NCI-H1048 (cell line): ENCODE measurements at places on chromosomes 4 and X.

DNA sequence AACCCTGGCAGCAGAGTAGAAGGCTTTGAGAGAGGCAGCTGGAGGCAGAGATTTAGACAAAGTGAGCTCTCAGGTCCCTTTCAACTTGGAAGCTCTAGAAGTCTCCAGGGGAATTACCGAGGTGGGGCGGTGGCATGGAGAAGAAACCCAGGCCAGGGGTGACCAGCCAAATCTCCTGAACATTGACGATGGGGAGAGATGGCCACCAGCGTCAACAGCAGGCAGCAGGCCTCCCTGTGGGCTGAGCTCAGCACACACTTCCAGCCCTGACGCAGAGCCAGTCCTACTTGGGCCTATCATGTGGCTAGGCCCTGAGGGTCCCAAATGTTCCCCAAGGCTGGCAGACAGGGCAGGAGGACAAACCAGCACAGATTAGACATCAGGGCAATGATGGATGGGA, 187.8 kb downstream of the BCOR start:
- DNase-seq, result no peak

GRCh38 chr4:61992351-61992750, 792.2 kb downstream of the ADGRL3 start:
- no peak for DNase-seq

GRCh38 chr4:89230271-89230670, 77.3 kb downstream of the GPRIN3 start:
- no peak for DNase-seq

GRCh38 chrX:84189125-84189524, 1.1 kb upstream of the RPS6KA6 start:
- no peak for DNase-seq

DNA sequence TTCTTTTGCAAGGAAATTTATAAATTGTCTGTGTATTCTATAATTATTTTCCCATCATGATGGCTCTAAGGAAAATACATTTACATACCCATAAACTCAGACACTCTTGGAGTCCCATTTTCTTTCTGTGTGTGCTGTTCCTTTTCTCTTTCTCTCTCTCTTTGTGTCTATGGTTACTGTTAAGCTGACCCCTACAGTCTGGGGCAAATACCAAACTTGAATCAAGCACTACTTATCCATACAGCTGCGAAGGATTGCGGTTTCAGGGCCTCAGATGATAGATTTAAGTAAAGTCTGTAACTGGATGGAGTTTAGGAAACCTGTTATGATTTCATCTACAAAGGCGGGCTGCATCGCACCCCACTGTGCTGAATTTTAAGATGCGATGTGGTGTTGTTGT, 150.2 kb downstream of the SHROOM3 start:
- DNase-seq, result no peak

- DNase-seq, result no peak
Measured at GRCh38 chr4:26086621-26087441, 172.8 kb downstream of the SMIM20 start.

GRCh38 chr4:25722964-25723363, 67.3 kb downstream of the SLC34A2 start:
- DNase-seq, result no peak

- no peak for DNase-seq
Measured at GRCh38 chr4:2947926-2948325, 15.3 kb downstream of the NOP14 start.

- no peak for DNase-seq
Measured at GRCh38 chrX:1493412-1493811, 40.7 kb upstream of the ASMTL start.

DNA sequence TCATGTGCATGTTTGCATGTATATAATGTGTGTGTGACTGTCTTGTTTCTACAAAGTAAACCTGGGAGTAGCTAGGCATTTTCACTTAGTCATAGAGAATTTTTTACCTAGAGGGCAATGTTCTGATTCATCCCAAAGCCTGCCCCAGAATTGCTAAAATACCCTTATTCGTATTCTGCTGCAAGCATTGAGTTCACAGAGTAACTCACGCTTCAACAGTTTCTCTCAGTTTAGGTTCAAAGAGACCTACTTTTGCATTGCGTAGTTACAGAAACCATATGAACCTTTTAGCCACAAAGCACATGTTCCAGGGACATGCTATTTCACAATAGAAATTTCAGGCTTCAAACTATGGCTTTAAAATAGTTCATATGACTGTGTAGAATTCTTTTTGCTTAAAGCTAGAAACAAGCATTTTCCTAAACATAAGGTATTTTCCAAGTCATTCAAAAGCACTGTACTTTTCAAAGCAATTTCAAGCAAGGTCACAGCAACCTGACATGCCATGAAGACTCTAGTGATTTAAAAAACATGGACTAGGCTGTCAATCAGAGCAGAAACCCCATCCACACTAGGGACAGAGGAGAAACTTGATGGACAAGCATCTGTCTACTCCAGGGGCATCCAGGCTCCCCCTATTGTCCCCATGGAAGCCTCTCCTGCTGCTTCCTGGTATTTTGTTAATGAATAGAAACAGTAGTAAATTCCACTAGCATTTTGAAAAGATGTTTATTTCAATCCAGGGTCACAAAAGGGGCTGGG, 81.5 kb upstream of the MAPK10 start:
- no peak for DNase-seq

- DNase-seq, result no peak
Measured at GRCh38 chr4:38055566-38055965, 95.4 kb downstream of the PTTG2 start.

- no peak for DNase-seq
Measured at GRCh38 chr4:165738571-165738970, 134.5 kb upstream of the TLL1 start.

GRCh38 chr4:137794764-137795254, 262.5 kb upstream of the PCDH18 start:
- no peak for DNase-seq

DNA sequence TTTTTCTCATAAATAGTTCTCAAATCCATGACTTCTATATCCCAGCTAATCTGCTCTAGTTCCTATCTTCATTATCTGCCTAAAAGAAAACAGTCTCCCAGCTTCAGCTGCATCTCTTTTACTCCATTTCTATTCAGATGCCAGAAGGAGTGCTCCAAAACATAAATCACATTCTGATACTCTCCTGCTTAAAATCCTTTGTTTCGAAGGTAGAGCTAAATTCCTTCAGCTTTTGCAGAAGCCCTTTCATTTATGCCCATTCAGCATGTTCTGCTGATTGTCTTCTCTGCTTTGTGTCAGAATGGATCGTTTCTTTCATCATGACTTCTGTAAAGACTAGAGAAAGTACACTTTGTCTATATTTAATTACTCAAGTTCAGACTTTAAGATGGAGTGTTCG, 440.1 kb upstream of the SMIM31 start:
- DNase-seq, result no peak

DNA sequence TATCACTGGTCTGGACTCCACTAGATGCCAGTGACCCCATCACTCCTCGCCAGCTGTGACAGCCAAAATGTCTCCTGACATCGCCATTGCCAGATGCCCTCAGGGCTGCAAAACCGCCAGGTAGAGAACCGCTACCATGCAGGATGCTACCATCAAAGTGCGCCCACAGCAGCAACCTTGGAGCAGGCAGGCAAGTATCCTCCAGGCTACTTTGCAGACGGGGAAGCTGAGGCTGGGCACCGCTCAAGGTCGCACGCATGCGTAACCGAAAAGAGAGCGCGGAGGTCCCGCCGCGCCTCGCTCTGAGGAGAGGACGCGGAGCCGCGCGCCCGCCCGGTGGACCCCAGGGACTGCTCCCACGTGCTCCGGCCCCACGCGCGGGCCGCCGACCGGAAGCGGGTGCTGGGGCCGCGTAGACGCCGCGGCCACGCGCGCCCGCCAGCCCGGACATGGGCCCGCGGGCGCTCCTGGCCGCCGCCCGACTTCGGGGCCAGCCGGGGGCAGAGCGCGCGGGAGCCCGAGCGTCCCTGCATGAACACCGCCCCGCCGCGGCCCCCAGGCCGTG, at the start of gene STS:
TSS of gene STS (plus strand) at position 300 of the 565 bp plus-strand sequence. CDS start 105,488 bp downstream, outside the sequence.
- DNase-seq, result no peak

GRCh38 chrX:30468471-30468870, 109.1 kb downstream of the TASL start:
- DNase-seq, result no peak
